Stimulated activated CD8-positive, alpha-beta memory T cell treated with anti-CD3 and anti-CD28 coated beads, Interleukin-12 subunit alpha, Interleukin-12 subunit beta, amount 100 ng/mL, for 1 hour (primary cell): ENCODE measurements at places on chromosomes 11 and 22.

DNA sequence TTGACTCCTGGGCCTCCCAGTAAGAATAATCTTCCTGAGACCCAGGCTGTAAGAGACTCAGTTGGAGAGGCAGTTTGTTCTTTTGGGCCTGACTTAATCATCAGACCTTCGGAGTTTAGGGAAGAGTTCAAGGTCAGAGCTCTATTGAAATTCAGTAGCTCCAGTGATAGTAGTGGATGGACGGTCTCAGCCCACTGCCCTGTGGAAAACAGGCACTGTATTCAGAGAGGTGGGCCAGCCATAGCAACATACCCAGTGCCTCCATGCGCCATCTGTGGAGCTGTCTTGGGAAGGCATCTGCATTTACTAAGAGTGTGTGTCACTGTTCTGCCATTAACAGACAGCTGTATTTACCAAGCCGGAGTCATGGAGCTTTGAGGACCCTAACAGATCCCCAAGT, 2.9 kb downstream of the SMARCB1 start:
- DNase-seq = no peak

DNA sequence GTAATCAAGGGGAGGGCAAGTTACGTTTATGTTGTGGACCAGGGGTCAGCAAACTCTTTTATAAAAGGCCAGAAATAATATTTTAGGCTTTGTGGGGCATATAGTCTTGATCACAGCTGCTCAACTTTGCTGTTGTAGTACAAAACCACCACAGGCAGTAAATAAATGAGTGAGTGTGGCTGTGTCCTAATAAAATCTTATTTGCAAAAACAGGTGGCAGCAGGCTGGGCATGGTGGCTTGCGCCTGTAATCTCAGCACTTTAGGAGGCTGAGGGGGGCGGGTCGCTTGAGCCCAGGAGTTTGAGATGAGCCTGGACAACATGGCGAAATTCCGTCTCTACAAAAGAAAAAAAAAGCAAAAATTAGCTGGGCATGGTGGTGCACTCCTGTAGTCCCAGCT, 57.9 kb upstream of the NUP160 start:
- no peak for DNase-seq

GRCh38 chr22:21074102-21074715, 28.5 kb downstream of the LRRC74B start:
- no peak for DNase-seq

DNA sequence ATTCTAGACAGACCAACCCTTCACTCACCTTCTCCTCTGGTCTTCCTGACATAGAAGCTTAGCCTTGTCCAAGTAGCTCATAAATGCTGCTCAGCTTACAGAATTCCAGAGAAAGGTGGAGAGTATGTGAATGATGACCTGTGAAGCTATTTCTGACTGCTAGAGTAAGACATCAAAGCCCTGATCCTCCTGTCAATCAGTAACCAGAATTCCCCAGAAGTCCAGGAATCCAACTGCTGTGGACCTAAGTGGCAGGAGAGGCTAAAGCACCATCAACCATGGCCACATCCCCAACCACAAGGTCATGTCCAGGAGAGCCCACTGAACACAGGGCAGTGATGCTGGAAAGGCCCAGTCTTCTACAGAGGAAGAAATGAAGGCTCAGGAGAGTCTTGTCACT, 2.6 kb downstream of the OR51G2 start:
- DNase-seq = no peak

DNA sequence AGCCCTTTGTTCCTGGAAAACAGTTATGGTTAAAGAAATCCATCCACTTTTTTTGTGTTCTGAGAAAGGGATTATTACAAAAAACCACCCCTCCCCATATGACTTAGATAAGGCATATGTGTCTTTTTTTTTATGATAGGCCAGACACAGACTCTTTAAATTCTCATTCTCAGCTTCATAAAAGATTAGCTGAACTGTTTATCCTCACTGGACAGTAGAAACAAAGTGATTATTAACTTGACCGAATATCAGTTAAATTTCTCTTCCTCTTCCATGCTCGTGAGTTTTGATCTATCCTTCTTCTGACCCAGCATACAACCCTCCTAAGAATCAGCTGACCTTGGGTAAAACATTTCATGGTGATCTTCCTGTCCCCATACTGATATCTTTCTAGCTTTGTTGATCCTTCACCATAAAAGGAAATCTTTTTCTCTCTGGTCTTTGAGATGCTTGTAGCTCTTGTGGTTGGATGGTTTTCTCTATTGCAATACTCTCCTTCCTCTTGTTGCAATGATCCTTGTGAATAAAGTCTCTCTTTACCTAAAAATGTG, 26.2 kb downstream of the OR2AG2 start:
- no peak for DNase-seq

DNA sequence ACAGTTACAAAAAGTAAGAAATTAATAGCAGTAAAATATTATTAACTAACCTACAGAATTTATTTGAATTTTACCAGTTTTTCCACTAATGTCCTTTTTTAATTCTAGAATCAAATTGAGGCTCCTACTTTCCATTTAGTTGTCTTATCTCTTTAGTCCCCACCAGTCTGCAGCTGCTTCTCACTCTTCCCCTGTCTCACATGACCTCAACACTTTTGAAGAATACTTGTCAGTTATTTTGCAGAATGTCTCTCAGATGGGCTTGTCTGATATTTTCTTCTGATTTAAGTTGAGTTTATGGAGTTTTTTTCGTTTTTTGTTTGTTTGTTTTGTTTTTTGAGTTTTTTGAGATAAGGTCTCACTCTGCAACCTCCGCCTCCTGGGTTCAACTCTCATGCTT, 74.3 kb upstream of the ADORA2A start:
- no peak for DNase-seq

DNA sequence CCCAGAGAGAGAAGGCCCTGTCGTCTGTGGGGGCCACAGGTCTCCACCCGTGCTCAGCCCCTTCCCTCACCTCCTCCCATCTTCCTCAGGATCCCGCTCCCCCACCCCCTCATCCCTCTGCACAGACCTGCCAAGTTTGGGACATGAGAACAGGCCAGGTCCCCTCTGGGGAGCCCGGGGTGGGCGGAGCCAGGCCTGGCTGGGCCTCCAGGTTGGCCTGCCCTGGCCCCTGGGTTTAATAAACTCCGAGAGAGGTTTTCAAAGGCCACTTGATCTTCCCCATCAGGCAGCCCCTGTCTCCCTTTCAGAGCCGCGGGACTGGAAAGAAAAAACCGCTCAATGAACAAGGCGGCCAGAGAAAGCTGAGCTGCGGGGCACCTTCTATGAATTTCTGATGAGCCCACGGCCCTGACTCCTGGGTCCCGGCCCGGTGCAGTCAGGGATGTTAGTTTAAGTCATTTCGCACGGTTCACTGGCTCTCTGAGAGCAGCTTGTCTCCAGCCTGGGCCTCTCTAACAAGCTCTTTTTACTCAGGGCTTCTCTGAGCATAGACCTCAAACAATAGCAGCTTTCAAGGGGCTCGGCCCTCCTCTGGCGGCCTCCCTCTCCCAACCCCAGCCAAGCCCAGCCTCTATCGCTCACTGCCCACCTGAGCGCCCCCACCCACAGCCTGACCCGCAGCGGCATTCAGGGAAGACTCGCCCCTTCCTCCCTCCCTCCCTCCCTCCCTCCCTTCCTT, 64.8 kb downstream of the RPUSD4 start:
- no peak for DNase-seq

DNA sequence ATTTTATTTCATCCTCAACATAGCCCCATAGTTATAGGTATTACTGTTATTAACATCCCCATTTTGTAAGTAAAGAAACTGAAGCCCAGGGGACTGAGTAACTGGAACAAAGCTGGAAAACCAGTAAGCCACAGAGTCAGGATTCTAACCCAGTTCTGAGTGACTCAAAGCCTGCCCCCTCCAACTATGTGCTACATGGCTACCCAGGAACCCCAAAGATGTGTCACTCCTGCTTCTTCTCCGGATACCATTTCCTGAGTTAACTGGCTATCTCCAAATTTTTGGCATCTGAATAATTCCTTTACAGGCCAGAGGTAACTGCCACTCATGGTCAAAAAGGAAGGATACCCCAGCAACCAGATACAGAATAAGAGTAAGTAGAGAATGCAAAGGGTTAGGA, 43.6 kb downstream of the TENM4 start:
- no peak for DNase-seq

DNA sequence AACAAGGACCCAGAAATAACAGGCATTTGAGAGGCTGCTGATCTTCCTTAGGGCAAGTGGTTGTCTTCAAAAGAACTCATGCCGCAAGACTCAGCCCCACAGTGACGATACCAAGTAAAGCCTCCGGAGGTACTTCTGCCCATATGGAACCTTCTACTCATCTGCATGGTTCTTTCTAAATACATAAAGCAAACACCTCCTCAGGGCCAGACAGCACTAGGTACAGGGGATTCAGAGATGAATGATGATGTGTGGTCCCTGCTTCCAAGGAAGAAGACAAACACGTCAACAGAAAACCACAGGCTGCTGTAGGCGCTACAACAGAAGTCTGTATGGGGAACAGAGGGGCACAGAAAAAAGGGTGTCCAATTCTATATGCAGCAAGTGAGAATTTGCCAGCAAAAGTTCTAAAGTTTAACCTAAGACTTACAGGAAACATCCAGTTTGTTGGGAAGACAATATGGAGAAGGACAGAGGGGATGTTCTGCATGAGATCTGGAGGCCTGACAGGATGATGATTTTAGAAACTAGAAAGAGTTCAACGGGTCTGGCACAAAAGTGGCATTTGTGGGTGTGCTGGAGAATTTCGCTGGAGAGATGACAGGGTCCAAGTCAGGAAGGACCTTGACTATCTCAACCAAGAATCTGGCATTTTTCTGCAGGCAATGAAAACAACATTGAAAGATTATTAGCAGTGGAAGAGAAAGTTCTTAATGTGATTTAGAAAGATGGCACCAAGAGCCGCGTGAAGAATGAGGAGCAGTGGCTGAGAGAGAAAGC, 23.7 kb downstream of the JAML start:
- no peak for DNase-seq

DNA sequence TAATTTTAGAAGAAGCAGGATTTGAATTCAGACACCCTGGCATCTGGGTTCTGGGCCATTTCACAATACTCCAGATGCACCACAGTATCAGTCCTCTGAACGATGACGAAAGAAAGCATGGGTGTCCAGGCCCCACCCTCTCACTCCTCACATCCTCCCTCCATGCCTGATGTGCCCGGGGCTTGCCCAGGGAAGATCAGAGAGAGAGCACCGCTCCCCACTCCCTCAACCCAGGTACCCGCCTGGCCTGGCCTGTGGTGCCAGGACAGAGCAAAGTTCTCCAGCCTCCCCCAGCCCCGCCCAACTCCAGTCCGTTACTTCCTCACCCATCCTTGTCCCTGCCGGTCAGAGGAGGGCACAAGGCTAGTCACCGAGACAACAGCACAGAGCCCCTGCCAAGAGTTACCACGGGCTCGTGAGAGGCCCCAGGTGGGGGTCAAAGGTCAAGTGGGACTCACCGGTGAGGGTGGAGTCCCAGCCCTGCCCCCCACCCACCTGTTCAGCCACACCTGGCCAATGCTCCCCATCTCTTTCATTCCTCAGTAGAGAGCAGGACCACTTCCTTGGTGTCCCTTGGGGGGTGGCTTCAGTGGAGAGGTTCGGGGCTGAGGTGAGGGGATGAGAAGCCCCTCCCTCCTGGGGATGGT, 8.1 kb downstream of the BCL9L start:
- no peak for DNase-seq

DNA sequence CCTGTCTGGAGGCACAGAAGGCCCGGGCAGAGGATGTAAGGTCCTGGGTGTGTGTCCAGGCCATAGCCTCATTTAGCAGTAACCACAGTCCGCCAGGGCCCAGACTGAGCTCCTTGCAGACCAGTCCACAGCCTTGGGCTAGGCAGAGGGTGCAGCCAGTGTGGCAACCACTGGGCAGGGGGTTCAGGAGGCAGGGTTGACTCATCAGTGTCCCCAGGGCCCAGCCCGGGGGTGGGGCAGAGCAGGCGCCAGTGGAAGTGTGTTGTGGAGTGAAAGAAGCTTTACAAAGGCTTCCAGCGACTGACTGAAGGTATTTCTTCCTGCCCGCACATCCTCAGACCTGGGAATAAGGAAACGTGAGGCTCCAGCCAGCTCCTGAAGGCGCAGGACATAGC, 27.7 kb upstream of the WNT11 start:
- DNase-seq = no peak

GRCh38 chr11:19433367-19433766, 192.6 kb upstream of the E2F8 start:
- DNase-seq = no peak

DNA sequence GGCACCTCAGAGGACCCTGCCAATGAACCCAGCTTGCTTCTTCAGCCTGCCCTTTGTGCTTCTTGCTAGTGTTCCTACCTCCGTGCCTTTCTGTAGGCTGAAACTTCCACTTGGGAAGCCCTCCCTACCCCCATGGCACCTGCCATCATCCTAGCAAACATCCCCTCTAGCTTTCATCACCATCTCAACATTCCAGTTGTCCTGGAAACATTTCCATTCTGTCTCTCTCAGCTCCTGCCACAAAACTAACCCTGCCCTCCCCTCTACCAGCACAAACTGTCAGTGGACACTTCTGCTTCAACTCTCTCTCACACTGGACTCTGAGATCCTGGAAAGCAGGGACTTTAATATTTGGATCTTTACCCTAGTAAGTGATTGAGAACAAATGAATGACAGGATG, 525.8 kb upstream of the TENM4 start:
- no peak for DNase-seq

DNA sequence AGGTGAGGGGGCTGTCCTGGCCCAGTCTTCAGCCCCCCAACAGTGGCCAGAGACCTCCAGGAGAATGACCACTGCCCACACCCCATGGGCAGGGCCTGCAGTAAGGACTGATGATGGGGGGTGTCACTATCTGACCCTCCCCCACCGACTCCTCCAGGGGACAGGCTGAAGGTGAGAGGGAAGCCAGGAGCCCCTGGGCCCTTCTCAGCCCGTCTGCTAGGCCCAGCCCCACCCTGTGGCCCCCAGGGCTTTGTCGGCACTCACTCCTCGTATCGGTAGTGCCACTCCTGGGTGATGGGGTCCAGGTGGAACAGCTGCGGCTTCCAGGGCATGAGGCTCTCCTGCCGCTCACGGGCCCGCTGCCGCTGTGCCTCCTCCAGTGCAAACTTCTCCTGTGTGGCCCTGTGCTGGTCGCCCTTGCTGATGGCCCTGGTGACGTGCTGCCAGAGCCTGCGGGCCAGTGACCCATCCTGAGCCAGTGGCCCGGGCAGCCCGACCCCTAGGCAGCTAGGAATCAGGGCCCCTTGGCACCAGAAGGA, 35.4 kb upstream of the CARS1 start:
- DNase-seq = no peak

DNA sequence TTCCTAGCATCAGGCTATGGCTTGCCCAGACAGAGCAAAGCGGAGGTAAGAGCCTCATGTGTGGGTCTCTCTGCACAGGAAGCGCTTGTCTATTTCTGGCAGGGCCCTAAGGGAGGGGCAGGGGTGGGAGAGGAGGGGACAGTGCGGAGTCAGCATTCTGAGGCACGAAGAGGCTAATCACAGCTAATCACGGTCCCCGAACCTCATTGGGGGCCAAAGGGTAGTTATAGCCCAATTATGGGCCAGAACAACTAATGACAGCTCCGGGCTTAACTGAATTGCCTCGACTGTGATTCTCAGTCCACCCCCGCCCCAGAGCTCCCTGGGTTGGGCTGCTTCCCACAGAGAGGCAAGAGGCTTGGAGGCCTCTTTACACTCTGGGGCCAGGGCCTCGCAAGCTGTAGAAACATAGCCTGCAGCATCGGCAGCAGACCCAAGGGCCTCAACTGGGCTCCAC, 72.7 kb upstream of the PRDM11 start:
- no peak for DNase-seq
